ENCODE measurements at places on chromosomes 11 and 22.

GRCh38 chr11:32962016-32962415, 53.7 kb upstream of the DEPDC7 start:
- no peak for DNase-seq

DNA sequence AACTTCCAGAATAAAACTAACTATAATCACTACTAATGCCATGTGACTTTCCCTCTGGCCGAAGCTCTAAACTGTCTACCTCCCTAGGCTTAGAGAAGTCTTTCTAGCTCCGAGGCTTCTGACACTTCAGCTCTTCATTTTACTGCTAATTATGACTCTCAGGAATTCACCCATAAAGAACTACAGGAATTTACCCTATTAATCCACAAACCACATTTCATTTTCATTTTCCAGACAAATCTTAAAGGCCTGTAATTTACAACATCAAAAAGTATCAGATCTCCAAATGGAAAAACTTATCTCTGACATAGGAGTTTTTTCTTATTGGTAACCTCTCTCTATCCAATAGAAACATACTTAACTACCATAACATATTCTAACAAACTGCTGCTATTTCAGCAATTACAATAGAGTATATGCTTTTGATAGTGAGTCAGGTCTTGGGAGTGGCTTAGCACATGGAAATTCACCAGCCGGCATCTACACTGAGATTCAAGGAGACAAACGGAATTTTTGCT, 33.4 kb downstream of the MRTFA start:
- no peak for DNase-seq

GRCh38 chr11:61541598-61541997, 33.0 kb downstream of the LRRC10B start:
- no peak for DNase-seq

DNA sequence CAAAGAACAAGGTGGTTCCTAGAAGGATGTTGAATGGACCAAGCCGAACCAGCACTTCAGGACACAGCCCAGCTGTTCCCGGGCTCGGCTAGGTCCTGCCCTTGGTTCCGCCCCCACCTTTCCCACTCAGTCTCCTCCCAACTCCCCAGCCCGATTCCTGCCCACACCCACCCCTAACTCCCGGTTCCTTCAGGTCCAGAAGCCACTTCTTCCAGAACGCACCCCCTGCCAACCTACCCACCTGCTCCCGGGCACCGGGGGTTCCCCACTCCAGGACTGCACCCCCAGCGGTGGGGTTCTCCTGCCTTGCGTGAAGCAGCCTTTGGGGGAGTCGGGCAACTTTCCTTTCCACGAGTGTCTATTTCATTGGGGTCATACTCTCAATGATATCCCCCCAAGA, 30.7 kb downstream of the CERK start:
- no peak for DNase-seq

DNA sequence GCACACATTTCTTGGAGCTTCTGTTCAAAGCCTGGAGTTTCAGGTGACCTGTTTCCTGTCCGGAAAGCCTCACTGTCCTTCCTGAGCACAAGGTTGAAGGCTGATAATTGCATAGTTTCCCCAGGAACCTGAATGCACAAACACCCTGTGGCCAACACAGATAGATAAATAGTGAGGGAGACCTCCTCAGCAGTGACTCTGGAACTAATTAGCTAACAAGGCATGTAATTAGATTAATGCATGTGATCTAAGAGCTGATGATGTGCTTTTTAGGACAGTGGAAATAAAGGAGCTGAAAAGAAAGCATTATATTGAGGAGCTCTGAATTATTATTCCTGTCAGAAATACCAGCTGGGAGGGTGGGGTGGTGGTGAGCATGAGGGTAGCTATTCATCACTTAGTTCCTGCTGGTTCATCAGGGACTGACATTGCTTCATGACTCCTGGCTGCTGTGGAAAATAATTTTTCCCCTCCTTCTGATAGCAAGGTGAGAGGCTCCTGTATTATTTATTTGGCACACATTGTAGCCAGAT, 101.1 kb downstream of the NELL1 start:
- DNase-seq = no peak

DNA sequence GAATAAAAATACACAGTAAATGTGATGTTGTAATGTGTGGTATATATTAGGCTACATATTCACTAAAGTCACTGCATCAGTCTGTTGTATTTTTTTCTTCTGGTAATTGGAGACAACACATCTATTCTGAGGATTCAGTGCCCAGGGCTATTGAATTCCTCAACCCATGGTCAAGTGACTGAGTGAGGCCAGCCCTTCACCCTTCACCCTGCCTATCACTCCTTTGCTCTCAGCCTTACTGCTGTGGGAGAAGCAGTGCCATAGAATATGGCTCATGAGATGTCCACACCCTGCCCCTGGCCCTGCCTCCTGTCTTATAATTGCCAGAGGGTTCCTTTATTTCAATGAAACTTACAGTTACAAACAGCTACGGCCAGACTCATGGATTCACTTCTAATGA, 295.6 kb downstream of the NTM start:
- DNase-seq = no peak

DNA sequence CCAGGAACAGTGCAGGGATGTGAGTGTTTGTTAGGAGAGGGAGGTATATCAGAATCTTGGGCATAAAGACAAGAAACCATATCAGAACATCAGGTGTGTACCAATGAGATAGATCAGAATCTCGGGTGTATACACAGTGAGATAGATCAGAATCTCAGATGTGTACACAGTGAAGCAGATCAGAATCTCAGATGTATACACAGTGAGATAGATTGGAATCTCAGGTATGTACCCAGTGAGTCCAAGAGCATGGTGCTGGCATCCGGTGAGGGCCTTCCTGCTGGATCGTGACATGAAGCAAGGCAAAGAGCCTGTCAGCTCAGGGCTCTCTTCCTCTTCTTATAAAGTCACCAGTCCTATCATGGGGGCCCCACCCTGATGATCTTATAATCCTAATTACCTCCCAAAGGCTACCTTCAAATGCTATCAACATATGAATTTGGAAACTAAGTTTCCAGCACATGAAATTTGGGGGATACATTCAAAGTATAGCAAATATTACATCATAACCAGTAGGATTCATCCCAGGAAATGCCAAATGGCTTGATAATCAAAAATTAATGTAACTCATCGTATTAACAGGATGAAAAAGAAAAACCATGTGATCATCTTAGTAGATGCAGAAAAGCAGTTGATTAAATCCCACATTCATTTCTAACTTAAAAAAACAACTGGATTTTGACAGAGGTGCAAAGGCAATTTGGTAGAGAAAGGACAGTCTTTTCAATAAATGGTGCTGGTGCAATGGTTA, 28.6 kb downstream of the PPARA start:
- DNase-seq = no peak
